ENCODE measurements at places on chromosomes 5 and 9.

- DNase-seq: no peak
Observed at GRCh38 chr5:100430268-100431195, 104.6 kb upstream of the FAM174A start.

GRCh38 chr9:109977521-109977920, 197.5 kb downstream of the PALM2AKAP2 start:
- no peak for DNase-seq

DNA sequence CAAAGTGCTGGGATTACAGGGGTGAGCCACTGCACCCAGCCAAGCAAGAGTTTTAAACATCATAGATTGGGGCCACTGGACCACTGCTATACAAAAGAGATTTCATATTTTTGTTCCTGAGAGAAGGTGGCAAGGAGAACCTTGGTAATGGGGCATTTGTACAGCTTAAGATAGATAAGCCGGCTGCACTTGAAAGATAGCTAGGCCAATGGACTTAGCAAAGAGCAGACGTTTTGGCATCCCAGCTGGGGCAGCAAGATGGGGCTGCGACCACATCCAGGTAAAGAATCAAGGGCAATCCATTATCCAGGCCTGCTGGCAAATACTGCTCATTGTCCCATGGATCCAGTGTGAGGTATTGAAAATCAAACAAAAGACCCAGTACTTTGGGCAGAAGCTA, 3.9 kb upstream of the ISCA1 start:
- DNase-seq: no peak

GRCh38 chr9:137486545-137487453, 27.7 kb upstream of the NSMF start:
- no peak for DNase-seq

- no peak for DNase-seq
Observed at GRCh38 chr9:81112627-81113452, 576.5 kb downstream of the TLE1 start.

GRCh38 chr9:127444921-127445850, 6.0 kb downstream of the RPL12 start:
- no peak for DNase-seq

DNA sequence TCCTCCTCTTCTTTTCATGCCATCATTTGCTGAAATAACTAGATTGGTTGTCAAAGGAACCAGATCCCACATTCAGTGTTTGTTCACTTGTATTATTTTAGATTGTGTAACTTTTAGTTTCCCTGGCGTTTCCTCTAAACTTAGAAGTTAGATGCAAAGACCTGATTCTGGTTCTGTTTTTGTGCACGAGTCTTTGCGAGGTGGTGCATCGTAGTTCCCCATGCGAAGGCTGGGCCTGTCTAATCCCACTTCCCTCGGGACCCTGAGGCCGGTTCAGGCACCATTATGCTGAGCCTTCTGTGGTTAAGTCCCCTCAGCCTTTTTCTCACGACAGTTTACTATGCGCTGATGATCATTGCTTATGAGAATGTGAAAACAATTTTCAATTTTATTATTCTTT, 219.1 kb upstream of the OTULINL start:
- DNase-seq: no peak

DNA sequence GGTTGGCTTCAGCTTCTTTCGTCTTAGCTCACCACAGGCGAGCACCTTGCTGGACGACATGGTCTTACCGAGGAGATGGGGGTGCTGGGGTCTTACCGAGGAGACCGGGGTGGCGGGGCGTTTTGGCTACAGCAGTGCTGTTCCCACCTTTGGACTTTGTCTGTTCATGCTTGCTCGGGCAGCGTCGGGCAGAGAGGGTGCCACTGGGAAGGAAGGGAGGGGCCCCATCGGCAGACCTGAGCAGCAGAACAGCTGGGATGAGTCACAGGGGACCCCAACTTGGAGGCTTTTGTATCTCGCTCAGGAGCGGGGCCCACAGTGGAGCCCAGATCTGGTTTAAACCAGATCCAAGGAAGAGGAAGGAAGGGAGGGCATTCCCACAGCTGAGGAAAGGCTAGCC, 106.0 kb upstream of the CACNA1B start:
- no peak for DNase-seq

DNA sequence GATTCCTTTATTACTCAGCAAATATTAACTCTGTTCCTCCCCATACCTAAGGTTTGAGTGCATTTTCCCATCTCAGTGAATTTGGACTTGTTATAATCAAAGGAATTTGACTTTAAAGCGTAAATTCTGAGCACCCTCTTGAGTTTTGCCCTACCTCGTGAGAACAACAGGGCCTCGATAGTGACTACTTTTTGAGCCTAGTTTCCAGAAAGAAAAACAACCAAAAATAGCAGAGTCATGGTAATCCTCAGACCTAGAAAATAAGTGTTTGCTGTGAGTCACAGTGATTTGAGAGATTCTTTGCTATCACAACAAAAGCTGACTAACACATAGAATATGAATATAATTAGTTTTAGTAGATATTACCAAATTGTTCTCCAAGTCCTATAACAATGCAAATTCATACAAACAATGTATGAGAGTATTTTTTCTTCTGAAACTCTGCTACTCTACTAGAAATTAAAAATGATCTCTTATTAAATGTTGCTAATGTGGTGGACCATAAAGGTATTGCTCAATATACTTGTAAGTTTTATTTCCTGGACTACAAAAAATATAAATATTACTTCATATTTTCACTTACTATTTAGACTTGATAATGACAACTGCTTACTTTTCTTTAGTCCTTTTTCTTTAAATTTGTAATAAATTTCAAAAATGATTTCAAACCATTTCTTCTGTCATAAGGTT, 759.7 kb downstream of the BRINP1 start:
- no peak for DNase-seq

- no peak for DNase-seq
Observed at GRCh38 chr5:72159501-72159911, 52.2 kb downstream of the MAP1B start.

DNA sequence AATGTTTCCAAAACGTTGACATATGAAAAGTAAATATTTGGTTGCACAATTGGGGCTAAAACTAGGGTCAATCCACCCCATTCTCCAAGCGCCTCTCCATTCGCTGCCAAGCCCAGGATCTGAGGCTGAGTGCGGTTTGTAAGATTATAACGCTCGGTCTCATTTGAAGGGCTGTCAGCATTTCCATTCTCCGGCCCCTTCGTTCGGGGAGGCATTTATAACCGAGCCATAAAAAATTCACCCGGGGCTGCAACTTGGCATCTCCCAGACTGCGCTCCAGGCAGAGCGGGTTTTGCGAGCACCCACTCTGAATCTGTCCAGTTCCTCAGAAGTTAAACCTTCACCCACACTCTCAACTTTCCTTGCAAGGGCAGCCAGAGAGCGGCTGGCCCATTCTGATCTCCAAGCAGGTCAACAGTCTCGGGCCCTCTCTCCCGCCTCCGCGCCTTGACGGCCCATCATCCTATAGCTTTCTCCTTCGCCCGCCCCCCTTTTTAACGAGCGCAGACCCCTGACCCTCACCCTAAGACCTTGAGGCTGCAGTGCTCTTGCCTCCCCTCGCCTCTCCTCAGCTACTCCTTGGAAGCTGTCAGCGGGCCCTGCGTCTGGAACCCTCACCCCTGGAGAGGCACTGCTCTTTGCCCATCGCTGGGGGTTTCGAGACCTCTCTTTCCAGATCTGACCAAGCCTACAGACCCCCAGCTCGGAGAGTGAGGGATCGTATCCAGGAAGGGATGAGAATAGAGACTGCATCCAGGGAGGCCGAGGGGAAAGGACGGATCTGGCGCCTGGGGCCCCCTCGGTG, 1.1 kb downstream of the SLIT3 start:
- no peak for DNase-seq

GRCh38 chr5:174119468-174119881, 74.0 kb downstream of the NSG2 start:
- no peak for DNase-seq

GRCh38 chr9:79764374-79764773, 192.6 kb downstream of the TLE4 start:
- peak; percentile 67 for DNase-seq

- DNase-seq: no peak
Observed at GRCh38 chr5:39253196-39253595, 33.8 kb upstream of the FYB1 start.

GRCh38 chr9:89397471-89397870, 79.2 kb downstream of the SECISBP2 start:
- no peak for DNase-seq

DNA sequence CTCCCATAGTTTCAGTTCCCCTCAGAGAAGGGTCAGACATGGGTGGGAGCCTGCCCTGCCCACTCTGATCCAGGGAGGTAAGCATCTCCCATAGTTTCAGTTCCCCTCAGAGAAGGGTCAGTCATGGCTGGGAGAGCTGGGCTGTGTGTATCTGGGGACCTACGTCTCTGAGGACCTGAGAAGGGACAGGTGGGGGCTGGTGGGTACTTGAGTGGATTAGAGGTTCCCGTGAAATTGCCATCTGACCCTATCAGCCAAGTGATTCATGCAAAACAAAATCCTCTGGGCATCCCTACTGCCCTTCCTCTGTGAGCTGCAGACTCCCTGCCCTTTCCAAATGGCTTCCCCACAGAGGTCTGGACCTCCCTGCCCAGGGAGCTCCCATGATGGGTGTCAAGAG, 3.9 kb downstream of the ENHO start:
- no peak for DNase-seq

- DNase-seq: no peak
Observed at GRCh38 chr5:96288166-96288844, 144.7 kb downstream of the PCSK1 start.

DNA sequence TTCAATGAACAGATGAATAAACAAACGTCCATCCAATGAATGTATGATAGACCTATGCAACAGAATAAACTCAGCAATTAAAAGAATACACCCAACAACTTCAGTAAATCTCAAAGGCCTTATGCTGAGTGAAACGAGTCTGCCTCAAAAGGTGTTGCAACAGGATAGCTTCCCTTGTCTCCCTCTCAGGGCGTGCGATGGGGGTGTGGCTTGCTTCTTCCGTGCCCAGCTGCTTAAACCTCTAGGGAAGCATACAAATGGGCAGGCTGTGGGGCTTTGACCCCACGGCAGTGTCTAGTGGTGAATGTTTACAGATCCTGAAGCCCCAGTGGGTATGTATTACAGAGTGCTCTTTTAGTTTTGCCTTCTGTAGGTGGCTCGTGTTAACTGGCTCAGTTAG, 87.0 kb upstream of the CCL21 start:
- no peak for DNase-seq

DNA sequence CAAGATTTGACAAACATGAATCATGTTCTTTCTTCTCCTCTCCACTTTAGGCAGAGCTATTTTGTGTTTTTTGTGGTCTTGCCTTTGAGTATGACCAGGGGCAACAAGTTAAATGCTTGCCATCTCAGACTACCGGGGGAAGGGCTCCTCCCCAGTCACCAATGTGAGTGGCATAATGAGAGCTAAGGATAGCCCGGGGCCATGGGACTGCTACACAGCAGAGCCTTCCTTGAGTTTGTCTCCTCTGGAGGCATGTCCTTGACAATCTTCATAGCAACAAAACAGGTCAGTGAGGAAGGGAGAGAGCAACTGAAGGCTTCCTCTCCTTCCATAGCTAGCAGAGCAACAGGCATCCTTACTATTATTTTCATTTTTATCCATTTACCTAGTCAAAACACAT, 299.3 kb downstream of the ENC1 start:
- DNase-seq: no peak

- DNase-seq: no peak
Observed at GRCh38 chr9:6575324-6576034, 70.0 kb downstream of the GLDC start.

DNA sequence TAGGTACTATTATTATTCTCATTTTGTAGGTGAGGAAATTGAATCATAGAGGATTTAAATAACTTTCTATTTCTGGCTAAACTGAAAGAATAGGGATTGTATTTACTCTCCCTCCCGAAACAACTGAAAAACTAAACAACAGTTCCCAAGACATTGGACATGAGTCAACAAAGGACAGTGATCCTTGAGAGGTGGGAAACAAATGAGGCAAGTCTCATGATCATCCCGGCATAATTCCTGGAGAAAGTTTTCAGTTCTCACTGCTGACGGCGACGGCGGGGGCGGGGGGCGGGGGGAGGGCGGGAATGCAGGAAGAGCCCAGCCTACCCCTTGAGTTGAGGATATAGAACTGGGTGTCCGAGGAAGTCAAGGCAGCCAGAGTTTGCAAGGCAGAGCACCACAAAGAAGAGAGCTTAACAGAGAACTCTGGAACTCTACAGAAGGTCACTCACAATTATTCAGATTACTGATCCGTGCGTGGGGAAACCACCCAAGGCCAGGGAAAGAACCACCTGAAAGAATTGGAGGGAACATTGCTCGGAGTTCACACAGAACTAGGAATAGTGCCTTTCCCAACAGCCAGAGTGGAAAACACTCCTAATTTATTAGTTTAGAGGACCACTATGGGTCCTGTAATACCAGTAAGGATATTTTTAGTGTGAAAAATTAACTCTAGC, 27.4 kb upstream of the WHRN start:
- DNase-seq: no peak

DNA sequence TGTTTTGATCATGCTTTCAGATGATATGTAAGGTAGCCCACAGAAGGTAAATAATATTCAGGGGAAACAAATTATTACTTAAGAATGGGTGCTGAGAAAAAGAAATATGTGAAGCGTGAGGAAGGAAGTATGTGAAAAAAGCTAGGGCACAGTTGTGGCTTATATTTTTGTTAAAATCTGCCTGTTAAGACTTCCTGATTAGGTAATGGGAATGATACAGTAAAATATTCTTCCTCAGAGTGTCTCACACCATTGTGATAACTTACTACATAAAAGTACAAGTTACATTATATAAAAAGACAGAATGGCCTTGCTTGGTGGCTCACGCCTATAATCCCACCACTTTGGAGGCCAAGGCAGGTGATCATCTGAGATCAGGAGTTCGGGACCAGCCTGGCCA, 18.7 kb upstream of the PARP8 start:
- DNase-seq: no peak

DNA sequence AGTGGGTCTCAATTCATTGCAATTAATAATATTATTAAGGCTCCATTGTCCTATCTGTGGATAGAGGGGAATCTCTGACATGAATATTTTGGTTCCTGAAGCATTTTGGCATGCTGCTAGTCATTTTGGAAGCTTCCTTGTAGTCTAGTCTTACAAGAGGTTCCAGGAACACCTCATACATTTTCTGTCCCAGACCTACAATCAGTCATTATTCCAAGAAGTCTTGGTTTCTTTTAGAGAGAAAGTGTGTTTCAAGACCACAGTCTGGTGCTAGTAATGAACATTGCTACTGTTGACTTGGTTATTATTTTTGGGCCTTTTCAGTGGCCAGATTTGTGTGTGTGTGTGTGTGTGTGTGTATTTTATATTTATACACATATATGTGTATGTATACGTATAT, 98.9 kb downstream of the ERCC6L2 start:
- DNase-seq: no peak

- DNase-seq: peak; percentile 65
Observed at GRCh38 chr9:87678650-87679355, 47.1 kb upstream of the CTSL start.

- no peak for DNase-seq
Observed at GRCh38 chr9:14198047-14198840, 115.7 kb downstream of the NFIB start.

GRCh38 chr5:95280401-95281095, 4.3 kb downstream of the MCTP1 start:
- no peak for DNase-seq

DNA sequence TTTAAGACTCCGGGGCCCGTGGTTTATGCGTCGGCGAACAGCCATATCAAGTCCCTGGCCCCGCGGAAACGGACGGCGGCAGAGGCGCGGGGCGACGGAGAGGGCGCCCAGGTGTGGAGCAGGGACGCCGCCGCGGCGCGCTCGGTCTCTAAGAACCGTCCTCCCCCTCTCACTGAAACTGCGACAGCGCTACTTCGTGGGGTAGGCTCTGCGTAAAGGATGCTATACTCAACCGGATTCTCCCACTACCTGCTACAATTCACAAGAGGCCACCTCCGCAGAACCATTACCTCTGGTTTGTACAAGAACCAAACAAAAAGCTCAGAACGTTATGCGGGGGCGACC, 404 bp downstream of the MRNIP start:
- DNase-seq: peak; percentile 38

Data from tibial artery (tissue), 4 donors.